ENCODE measurements at places on chromosomes 1 and 21.
A peak's percentile ranks its signal among the peaks of the same experiment; 100 is the strongest.

GRCh38 chr1:44511769-44512168 lies 106.7 kb downstream of the RNF220 start:
- DNase-seq: no peak

- no peak for DNase-seq
These were observed 20.3 kb downstream of the USP24 start for GRCh38 chr1:55194851-55195250.

GRCh38 chr1:99590578-99591209 lies 55.2 kb upstream of the PALMD start:
- DNase-seq: no peak

- DNase-seq: no peak
These were observed 249.6 kb upstream of the BEND5 start for GRCh38 chr1:49026230-49026811.

DNA sequence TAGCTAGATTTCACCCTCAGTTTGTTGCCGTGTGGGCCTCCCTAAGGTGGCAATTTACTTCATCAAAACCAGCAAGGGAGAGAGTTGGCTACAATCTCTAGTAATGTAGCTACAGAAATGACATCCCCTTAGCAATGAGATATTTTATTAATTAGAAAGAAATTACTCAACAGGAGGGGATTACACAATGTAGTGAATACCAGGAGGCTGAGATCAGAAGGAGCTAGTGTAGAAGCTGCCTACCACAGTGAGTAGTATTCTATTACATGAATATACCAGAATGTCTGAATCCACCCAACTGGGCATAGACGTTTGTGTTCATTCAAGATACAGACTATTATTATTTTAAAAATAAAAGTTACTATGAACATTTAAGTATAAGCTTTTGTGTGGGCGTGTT lies 868.2 kb upstream of the CXADR start:
- DNase-seq: no peak

GRCh38 chr21:24423546-24423945 lies 1183.7 kb downstream of the MRPL39 start:
- no peak for DNase-seq

GRCh38 chr1:55707196-55707595 lies 492.0 kb upstream of the USP24 start:
- DNase-seq: no peak

GRCh38 chr1:204947338-204947737 lies 76.7 kb downstream of the NFASC start:
- DNase-seq: no peak

- no peak for DNase-seq
These were observed 1144.6 kb upstream of the TMPRSS15 start for GRCh38 chr21:19547951-19548840.

- DNase-seq: no peak
These were observed 14.4 kb downstream of the S100A16 start for GRCh38 chr1:153598309-153599172.

DNA sequence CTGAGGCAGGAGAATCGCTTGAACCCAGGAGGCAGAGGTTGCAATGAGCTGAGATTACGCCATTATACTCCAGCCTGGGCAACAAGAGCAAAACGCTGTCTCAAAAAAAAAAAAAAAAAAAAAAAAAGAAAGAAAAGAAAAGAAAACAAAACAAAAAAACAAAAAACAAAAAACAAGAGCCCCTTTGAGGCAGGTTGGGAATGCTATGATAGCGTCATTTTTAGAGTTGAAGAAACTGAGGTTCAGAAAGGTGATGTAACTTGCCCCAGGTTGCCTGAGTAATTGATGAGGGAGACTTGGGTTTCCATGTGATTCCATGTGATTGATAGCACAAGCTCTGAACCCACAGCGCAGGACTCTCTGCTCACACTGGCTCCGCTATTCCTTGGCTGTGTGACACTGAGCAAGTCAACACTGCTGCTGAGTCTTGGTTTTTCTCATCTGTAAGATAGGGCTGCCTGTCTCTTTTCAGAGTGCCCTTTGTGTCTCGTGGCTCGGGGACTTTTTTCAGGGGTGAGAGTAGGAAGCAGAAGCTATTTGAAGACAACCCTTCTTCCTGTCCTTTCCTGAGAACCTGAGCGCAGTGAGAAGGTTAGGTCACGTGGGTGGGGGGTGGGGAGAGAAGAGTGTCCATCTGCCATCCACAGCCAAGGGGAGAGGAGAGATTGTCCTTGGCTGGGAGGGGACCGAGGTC lies 2.5 kb downstream of the CNR2 start:
- DNase-seq: no peak

DNA sequence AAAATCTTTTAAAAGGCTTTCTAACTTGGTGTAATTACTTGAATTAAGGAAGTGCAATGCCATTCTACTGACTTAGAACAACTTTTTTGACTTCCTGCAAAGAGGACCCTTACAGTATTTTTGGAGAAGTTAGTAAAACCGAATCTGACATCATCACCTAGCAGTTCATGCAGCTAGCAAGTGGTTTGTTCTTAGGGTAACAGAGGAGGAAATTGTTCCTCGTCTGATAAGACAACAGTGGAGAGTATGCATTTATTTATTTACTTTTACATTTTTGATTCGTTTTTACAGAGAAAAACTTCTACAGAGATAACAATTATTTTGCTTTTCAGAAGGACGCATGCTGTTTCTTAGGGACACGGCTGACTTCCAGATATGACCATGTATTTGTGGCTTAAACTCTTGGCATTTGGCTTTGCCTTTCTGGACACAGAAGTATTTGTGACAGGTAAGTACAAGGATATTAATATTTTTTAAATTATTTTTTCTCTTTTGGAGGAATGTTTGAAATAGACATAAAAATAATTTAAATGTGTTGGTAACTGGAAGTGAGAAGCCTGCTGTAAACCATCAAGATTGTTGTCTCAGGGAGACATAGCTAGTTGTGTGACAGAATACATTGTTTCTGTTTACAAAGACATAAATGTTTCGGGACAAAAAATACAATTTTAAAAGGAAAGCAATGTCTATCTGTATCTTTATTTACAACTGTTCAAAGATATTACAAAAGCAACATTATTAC lies at the start of gene PTPRC:
Gene PTPRC, plus strand, starts transcription at position 147 of the 742 bp plus-strand sequence. Its CDS starts 229 bp downstream, at position 376.
- DNase-seq: no peak

DNA sequence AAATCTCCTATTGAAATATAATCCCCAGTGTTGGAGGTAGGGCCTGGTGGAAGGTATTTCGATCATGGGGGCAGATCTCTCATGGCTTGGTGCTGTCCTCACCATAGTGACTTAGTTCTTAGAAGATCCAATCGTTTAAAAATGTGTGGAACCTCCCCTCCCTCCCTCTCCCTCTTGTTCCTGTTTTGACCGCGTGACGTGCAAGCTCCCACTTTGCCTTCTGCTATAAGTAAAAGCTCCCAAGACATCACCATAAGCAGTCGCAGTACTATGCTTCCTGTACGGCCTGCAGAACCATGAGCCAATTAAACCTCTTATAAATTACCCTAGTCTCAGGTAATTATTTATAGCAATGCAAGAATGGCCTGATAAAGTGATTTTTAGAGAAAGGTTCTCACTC lies 10.9 kb upstream of the RGS2 start:
- no peak for DNase-seq

DNA sequence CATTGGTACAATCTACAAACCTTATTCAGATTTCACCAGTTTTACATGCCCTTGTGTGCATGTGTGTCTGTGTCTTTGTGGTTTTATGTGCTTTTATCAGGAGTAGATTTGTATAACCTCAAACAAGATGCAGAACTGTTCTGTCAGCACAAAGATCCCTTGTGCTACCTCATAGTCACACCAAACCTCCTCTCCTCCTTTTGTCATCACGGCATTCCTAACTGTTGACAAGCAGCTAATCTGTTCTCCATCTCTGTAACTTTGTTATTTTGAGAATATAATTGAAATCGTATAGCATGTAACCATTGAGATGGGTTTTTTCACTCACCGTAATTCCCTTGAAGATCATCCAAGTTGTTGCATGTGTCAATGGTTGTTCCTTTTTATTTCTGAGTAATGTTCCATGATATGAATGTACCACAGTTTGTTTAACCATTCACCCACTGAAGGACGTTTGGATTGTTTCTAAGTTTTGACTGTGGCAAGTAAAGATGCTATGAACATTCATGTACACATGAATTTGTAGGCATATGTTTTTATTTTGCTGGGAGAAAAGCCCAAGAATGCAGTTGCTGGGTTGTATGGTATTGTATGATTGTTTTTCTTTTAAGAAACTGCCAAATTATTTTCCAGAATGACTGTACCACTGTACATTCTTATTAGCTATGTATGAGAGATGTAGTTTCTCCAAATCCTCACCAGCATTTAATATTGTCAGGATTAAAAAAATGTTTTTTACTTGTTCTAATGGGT lies 78.1 kb upstream of the B3GALT2 start:
- DNase-seq: no peak

GRCh38 chr1:154760469-154760933 lies 109.6 kb downstream of the KCNN3 start:
- DNase-seq: peak; percentile 73

DNA sequence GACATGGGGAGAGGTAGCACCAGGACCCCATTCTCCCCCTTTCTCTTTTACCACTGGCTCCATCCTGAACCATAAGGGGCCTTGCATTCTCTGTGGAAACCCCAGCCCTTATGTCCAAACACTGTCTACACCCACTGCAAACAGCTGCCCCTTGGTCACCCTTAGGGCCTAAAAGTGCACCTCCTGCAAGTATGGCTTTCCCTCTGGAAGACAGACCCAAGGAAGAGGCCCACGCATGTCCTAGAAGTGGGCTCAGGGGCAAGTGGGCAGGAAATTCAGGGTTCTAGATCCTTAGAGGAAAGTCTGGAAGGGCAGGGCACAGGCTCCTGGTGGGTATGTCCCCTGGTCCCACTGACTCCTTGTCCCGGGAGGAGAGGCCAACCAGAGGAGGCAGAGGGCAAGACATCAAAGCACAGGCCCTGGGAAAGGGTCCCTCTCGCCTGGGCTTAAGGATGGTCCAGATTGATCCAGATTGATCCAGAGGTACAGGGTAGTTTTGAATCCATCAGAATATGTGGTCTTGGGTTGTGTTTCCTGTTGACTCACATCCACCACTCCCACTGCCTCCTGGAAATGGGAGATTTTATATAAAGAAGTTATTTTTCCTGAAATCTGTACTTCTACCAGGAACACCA lies 150.9 kb downstream of the GRIK3 start:
- DNase-seq: no peak

- no peak for DNase-seq
These were observed 965.8 kb downstream of the PLA2G4A start for GRCh38 chr1:187794561-187794960.

DNA sequence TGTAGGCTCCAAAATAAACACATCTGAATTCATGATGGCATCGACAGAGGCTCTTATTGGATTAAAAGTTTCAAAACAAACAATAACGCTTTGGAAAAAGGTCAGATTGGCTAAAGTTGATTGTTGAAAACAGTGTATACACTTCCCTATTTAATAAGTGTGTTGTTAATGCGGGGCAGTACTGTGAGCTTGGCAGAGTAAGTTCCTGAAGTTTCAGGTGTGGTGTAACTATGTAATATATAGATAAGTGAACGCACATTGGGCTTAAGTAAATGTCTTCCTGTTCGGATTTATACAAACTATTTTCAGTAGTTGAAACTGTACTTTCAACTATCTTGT lies 810 bp downstream of the ZBTB37 start:
- DNase-seq: no peak

DNA sequence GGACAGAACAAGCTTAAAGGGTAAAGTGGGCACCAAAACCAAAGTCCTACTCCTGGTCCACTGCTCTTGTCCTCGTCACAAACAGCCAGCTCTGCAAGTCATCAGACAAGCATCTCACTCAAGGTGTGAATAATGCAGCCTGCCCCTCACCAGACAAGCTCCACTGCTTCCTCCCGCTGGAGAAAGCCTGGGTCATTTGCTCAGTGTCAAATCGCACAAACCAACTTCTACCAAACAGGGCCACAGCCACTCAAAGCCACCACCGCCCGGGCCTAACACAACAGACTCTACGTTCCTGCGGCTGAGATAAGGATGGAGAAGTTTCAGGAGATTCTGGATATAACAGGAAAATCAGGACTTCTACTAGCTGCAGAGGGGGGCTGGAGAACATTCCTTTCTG lies 3.3 kb downstream of the SSBP3 start:
- no peak for DNase-seq

GRCh38 chr1:167110586-167110985 lies 16.7 kb downstream of the STYXL2 start:
- no peak for DNase-seq

DNA sequence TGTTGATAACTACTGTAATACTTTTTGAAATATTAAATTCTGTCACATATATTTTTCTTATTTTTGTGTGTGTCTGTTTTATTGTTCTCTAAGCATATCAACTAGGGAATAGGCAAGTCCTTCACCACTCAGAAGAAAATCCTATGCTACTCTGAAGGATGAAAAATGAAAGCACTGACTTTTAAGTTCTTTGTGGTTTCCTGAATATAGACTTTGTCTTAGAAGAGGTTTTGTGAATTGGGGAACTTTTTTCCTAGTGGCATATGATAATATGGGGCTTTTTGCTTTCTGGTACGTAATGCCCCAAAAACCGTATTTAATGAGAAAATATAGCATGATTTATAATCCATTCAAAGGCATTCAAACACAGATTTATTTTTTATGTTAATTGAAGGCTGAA lies 136.0 kb downstream of the SNX7 start:
- DNase-seq: no peak

DNA sequence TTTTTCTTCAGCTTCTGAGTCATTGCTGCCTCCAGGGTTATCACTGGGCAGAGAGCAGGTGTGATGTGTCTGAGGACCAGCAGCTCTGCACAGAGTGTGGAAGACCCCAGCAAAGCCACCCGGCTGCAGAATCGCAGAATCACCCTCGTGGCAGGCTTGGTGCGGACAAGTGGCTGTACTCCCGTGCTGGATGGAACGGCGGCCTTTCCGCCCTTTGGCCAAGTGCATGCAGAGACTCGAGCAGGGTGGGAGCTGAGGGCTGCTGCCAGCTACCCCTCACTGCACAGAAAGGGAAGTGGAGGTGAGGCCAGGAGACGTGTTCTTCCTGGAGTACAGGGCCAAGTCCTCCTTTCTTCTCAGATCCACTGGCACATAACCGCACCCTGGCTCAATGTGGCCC lies 162.5 kb downstream of the PCBP3 start:
- DNase-seq: no peak

DNA sequence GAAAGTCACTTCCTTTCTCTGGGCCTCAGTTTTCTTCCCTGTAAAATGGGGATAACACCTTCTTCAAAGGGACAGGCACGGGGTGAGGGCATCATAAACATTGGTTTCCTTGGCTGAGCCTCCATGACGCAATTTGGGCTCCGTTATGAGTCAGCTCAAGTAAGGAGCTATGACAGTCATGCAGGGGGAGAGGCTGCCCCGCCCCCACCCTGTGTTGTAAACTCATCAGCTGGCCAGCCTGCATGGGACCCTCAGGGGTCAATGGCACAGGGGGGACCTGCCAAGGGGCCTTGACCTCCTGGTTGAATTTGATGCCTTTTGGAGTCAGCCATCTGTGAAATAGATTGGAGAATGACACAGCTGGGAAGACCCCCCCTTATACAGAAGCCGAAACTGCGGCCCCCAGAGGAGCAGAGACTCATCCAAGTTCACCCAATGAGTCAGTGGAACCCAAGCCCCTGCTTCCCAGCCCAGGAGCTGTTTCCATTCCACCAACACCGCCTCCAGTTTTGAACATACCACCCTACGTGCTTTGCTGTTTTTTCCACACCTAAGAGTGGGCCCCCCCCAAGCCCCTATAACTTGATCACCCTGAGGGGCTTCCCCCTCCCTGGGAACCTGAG lies 36.8 kb upstream of the RUNX3 start:
- DNase-seq: no peak
